ENCODE measurements at places on chromosomes 13 and 19.

GRCh38 chr19:39941151-39941550, 6.7 kb upstream of the FCGBP start:
- no peak for DNase-seq

DNA sequence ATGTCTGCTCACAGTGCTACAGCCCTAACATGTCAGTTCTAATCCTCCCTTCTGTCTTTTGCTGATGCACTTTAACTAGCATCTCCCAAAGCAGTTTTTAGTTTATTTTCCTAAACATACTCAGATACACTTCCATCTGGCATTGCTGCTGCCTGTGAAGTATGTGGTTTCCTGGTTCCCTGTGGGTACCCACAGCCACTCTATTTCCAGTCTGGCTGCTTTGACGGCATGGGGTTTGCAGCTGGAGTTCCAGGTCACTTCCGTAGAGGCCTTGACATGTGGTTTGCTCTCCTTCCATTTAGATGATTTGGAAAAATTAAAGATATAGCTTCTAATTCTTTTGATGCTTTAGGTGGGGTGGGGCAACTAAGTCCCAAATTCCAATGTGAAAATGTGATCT, 375.5 kb downstream of the PCDH20 start:
- no peak for DNase-seq

- DNase-seq = no peak
Measured at GRCh38 chr13:51818781-51819511, 15.0 kb upstream of the DHRS12 start.

GRCh38 chr19:6415591-6416190, 8.9 kb downstream of the KHSRP start:
- no peak for DNase-seq

GRCh38 chr19:1863638-1864479, 480 bp upstream of the KLF16 start:
- peak; percentile 89 for DNase-seq

- DNase-seq = no peak
Measured at GRCh38 chr13:105961438-105961837, 574.0 kb downstream of the EFNB2 start.

DNA sequence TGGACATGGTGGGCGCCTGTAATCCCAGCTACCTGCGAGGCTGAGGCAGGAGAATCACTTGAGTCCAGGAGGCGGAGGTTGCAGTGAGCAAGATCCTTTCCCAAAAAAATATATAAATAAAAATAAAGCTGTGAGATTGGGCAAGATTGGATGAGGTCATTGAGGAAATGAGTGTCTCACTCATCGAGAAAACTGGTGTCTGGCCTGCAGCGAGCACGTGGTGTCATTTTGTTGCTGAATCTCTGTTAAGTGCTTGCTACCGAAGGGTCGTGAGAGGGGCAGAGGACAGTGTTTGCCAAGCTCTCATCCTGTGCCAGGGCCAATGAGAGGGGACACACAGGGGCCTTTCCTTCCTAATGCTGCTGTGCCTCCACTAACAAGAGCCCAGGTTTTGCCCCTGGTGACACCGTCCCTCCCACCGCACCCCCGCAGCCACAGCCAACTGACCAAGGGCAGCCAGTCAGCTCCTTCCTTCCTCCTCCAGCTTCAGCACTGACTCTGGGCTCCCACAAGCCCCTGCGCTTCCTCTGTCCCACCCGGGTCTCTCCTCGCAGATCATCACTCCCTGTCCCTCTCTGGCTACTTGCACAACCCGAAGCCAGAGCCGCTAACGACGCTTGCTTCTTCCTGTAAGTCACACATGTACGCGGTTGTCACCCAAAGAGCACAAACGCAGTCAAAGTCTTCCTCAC, 3.2 kb downstream of the POLD1 start:
- no peak for DNase-seq
